GM12864 (cell line): ENCODE measurements at places on chromosomes 7 and 10.

DNA sequence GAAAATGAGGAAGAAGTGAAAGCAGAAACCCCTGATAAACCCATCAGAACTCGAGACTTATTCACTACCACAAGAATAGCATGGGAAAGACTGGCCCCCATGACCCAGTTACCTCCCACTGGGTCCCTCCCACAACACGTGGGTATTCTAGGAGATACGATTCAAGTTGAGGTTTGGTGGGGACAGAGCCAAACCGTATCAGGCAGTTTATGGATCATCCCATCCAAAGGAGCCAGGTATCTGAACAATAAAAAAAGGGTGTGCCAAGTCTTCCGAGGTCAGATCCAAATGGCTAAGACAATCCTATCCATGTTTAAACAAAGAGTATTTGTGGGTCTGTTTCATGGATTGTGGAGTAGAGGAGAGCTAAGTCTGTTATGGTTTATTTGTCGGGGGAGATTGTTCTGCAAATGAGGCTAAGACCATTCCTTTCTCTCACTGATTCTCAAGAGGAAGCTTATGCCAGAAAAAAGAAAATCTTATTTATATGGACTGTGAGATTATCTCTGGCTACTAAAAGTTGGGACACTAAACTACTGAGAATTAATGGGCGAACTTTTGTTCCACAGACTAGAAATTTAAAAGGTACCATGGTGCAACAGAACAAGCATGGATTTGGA is 203.7 kb downstream of the IPMK start:
- DNase-seq = no peak

DNA sequence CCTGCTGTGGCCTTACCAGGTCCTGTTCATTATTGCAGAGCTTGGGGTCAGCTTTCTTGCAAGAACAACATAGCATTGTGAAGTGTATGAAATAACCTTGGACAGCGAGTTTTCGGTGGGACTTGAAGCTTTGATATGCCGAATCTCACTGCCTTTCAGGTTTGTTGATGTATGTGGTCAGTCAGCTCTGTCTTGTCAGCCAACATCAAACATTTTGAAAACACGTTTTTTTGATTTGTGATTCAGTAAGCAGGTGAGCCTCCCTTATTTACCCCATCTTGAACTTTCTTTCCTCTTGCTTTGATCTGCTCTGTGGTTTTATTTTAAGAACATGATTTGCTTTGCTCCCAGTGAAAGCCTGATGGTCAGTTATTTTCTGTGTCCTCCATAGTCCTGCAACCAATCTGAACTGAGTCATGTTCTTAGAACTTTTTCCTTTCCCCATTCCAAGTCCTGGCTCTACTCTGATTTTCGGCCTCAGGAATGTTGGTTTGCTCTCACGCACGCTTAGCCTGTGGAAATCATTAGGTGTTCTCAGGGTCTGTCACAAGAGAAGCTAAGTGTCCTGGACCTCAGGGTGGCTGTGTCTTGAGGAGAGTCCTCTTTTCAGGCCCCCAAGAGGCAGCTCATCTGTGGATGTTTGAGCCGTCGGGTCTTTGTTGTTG is 8.7 kb downstream of the WBP1L start:
- DNase-seq = no peak

- no peak for DNase-seq
These were observed 98.1 kb downstream of the TCF7L2 start for GRCh38 chr10:113047963-113048781.

DNA sequence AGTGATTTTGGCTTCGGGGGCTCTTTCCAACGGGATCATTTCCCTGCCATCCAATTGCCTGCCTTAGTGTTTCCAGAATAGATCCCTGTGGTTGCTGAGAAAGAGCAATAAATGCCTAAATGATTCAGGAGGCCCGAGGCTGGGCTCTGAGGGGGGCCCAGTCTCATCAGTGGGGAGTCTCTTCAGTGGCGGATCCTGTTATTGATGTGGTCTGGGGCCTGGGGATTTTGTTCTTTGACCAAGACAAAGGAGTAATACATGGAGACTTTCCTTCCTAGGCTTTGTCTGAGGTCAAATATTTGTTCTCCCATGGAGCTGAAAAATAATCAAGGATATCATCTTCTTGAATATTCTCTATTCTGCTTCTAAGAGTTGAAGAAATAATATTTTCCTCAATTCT is 40.8 kb downstream of the TAS2R41 start:
- DNase-seq = no peak

- no peak for DNase-seq
These were observed 8.3 kb downstream of the ATOH7 start for GRCh38 chr10:68223535-68224165.

GRCh38 chr7:44849885-44850544 is 2.1 kb upstream of the H2AZ2 start:
- no peak for DNase-seq

DNA sequence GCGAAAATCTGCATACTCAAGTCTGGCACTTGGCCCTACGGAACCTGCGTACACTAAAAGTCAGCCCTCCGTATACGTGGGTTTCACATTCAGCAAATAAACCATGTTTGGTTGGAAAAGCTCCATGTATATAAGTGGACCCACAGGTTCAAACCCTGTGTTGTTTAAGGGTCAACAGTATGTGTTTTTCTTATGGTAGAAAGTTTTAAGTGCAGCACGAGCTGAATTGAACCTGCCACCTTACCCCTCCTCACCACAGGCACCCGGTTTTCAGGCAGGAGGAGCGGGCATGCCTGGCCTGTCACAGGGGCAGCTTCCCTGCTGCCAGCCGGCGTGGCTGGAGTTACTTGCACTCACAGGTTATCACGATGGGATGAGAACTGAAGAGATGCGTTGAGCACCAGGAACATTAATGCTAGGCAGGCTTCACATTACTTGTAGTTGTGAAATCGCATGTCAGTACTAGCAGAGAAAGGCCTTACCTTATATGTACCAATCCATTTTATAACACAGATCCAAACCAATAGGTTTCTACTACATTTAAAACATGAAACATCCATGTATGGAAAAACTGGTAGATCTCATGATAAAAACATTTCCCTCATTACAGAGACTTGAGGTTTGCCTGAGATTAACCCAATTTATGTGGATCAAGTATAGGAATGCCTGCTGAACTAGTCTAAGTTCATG is 12.9 kb downstream of the INSIG1 start:
- no peak for DNase-seq

- no peak for DNase-seq
These were observed 89.4 kb upstream of the SEMA3E start for GRCh38 chr7:83738291-83738835.

DNA sequence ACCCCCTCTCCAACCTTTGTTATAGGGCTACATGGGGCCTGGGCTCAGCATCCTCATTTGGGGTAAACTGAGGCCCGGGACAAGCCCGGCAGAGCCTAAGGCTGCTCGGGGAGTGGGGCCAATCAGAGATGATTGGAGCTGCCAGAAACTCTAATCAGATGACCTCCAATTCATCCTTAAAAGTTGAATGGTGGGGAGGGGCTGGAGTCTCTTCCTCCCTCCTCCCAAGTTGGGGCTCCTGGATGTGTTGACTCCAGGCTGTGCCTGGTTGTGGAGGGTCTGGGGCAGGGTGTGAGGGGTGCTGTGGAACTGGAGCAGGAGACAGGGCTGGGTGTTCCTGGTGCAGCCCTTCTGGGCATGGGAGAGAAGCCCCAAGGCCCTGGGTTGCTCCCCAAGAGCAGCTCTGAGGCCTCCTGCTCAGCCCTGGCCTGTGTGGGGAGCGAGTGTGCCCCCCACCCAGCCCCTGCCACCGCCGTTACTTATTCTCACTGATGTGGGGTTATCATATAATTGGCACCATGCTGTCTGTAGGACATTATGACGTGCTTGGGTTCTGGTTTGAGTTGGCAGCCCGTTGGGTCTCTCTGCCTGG is 2.2 kb downstream of the BHLHA15 start:
- no peak for DNase-seq

DNA sequence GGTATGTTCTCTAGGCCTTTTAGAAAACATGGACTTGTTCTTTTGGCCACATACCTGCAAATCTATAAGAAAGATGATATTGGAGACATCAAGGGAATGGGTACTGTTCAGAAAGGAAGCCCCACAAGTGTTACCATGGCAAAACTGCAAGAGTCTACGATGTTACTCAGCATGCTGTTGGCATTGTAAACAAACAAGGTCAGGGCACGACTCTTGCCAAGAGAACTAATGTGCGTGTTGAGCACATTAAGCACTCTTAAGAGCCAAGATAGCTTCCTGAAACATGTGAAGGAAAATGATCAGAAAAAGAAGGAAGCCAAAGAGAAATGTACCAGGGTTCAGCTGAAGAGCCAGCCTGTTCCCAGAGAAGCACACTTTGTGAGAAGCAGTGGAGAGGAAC is 37.1 kb downstream of the SDK1 start:
- no peak for DNase-seq

DNA sequence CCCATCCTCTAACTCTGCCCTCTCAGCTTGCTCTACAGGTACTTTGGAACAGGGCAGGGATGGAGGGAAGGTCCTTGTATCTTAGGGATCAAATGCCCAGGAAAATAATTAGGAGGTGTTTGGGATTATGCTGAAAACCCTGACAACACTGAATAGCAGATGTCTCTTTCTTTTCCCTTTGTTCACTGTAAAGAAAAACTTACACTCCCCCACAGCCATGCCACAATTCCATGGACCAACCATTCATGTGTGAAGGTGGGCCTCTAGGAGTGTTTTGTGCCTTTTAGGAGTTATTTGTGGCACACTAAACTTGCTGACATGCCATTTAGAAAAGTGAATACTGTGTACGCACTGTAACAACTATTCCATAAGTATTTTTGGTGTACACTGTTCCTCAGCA is 108.1 kb downstream of the SNX10 start:
- DNase-seq = no peak

- DNase-seq = no peak
These were observed 394.7 kb downstream of the AUTS2 start for GRCh38 chr7:69992938-69993337.

- DNase-seq = no peak
These were observed 6.8 kb upstream of the TRUB1 start for GRCh38 chr10:114931072-114931679.

DNA sequence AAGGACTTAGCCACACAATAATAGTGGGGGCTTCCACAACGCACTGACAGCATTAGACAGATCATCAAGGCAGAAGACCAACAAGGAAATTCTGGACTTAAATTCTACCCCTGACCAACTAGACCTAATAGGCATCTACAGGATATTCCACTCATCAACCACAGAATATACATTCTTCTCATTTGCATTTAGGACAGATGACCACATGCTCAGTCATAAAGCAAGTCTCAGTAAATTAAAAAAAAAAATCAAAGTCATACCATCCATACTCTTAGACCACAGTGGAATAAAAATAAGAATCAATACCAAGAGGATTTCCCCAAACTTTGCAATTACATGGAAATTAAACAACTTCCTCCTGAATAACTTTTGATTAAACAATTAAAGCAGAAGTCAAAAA is 155.9 kb downstream of the CDK14 start:
- DNase-seq = no peak

DNA sequence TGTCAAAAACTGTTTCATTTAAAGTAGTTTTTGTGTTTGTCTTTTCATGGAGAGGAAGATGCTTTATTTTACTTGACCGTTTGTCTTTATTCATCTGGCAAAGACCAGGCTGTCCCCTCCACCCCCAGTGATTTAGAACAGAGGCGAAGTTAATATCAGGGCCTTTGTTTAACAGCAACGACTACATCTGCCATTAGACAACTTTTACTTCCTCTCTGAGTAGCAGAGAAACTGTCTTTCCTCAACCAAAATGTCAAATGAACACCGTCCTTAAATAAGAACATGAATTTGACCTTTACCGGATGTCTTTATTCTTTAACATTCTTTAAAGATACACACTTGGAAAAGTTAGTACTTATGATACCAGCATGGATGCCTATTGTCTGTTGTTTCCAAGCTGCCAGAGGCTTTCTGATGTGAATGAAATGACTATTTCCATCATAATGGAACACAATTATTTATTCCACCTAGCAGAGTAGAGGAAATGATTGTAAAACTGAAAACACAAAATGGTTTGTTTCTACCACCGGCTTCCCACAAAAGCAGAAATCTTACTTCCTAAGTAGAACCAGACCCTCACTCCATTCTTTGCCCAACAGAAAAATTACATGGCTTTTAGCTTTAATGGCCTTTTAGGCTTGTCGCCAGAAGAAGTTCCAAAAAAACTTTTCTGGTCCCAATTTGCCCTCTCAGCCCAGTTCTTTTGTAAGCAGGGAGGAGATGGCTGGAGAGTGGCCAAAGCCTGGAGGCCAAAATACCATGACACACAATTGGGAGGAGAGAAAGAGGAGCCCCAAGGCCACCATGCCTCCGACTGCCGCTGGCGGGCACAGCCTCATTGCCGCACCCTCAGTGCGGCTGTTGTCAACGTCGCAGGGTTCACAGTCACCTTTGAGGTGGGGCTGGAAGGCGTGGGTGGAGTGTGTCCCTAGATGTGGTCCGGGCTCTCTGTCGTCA is 168.5 kb downstream of the TEX36 start:
- no peak for DNase-seq

GRCh38 chr7:31432836-31433340 is 81.0 kb upstream of the ITPRID1 start:
- DNase-seq = no peak

- DNase-seq = no peak
These were observed 154.0 kb upstream of the C7orf33 start for GRCh38 chr7:148436571-148436970.

- DNase-seq = no peak
These were observed 101.0 kb upstream of the GATA3 start for GRCh38 chr10:7953447-7953846.
